ENCODE measurements at places on chromosomes 12 and 14.
A peak's percentile ranks its signal among the peaks of the same experiment; 100 is the strongest.

DNA sequence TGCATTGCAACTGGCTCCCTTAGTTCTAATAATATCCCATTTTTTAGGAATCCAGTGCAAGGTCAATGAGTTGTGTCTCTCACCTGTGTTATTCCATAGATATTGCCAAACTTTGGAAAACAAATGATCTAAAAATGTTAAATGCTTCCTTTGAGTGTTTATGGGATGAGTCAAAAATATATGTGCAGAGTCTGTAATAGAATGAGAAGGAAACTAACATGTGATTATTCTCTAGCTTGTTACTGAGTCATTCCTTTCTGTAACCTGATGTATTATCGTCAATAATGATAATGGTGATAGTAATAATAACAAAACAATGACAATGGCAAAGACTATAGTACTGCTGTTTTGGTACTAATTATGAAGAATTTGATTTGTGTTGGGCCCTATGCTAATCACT, 11.5 kb downstream of the ACSS3 start:
- DNase-seq: no peak

DNA sequence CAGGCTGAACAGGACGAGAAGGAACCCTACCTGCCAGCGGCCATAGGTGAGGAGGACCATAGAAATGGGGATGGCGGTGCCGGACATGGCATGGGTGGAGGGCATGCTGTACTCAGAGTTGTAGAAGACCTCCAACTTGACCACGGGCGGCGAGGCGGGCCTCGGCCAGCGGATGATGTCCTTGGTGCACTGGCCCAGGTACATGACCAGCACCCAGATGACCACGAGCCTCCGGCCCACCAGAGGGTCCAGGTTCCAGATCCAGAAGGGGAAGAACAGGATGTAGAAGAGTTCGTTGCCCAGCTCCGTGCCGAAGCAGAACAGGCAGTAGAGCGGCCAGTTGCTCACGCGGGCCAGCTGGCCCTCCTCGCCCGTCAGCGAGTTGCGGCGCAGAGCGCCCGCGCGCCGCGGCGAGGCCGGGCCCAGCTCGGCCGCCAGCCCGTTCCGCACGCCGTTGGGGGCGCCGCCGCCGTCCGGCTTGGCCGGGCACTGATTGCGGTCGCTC, 582 bp downstream of the SGPP1 start:
- peak; percentile 33 for DNase-seq

DNA sequence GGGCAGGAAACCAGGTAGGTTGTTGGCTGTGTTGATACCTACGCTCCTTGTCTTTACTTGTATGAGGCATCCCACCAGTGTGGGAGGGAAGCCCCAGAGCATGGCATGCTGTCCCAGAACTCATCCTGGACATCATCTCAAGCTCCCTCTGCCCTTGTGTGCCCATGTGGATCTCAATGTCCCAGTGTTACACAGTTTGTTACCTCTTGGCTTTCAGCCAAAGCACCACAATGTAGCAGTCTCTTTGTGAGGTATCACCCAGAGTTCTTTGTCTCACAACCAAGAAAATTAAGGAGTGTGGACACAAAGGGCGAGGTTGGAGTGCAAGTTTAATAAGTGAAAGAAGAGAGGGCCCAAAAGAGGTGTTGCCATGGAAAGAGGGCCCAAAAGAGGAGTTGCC, 43.1 kb upstream of the CDKN3 start:
- no peak for DNase-seq

- no peak for DNase-seq
Observed at GRCh38 chr12:52910248-52910883, 5.5 kb upstream of the KRT8 start.

GRCh38 chr14:51173863-51174262, 66.2 kb upstream of the TMX1 start:
- no peak for DNase-seq

DNA sequence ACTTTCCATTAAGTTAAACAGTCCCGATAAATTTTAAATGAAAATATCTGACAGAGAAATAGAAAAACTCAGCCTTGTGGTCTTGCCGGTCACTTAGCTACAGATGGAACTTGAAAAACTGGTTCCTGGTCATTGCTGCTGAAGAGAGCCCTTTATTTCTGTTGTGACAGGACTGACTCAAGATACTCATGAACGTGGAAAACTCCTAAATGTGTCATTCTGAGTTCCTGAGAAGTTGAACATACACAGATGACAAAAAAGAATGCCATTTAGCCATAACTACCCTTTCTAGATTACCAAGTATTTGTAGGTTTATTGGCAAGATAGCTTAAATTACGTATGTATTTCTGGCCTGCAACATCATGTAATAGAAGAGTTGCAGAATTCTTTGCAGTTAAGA, 134.2 kb downstream of the HMGA2 start:
- DNase-seq: no peak

GRCh38 chr14:26415618-26416123, 182.2 kb downstream of the NOVA1 start:
- no peak for DNase-seq

- DNase-seq: no peak
Observed at GRCh38 chr12:52270541-52271070, 3.8 kb upstream of the KRT86 start.

- DNase-seq: peak; percentile 31
Observed at GRCh38 chr12:56687223-56688128, 608 bp downstream of the PTGES3 start.

DNA sequence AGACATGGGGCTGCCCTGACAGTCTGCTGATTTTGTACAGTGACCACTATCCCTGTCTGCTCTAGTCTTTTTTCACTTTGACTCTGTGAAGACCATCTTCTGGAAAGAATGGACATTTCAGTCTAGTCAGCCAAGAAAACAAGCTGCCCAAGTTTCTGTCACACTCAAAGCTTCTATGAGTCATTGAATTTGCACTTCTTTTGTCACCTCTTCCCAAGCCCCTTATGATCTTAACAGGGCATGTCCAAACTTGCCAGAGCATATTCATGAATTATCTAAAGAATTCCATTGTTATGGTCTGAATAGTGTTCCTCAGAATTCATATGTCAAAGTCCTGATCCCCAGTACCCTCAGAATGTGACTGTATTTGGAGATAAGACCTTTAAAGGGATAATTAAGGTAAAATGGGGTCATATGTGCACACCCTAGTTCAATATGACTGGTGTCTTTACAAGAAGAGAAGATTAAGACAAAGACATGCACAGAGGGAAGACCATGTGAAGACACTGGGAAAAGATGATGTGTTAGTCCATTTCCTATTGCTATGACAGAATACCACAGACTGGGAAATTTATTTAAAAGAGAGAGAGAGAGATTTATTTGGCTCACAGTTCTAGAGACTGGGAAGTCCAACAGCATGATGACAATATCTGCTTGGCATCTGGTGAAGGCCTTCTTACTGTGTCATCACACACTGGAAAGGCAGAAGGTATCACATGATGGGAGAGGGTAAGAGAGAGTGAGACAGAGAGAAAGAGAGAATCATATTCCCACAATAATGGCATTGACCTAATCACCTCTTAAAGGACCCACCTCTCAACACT, 242.6 kb downstream of the BTG1 start:
- DNase-seq: no peak

- no peak for DNase-seq
Observed at GRCh38 chr14:82328442-82328841, 794.8 kb upstream of the SEL1L start.

DNA sequence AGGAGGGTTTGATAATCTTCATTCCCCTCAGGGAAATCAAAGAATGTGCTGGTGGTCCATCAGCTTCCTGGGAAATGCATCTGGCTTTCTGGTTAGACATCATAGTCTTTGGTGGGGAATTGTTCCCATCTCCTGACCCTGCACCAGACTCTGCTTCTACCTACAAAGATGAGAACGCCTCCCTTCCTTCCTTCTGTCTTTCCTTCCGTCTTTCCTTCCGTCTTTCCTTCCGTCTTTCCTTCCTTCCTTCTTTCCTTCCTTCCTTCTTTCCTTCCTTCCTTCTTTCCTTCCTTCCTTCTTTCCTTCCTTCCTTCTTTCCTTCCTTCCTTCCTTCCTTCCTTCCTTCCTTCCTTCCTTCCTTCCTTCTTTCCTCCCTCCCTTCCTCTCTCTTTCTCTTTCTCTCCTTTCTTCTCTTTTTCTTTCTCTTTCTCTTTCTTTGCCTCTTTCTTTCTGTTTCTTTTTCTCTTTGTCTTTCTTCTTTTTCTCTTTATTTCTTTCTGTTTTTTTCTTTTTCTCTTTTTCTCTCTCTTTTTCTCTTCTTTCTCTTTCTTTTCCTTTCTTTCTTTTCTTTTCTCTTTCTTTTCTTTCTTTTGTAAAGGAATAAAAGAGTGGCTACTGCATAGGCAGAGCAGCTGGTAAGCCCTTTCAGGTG, 189.0 kb upstream of the ARHGAP5 start:
- DNase-seq: no peak

DNA sequence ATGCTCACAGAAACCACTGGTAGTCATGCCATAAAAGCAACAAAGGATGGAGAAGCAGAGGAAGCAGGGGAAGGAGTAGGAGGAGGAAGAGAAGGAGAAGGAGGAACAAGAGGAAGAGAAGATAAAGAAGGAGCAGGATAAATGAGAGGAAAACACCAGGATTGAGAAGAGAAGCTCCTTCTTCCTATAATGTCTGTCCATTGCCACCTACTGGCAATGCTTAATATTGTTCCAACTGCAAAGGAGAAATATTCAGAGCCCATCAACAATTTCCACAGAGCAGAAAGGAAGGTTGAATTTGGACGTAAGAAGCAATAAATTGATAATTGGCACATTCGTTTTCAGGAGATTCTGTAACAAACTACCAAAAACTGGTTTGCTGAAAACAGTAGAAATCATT, 898.4 kb downstream of the SLC16A7 start:
- no peak for DNase-seq

- DNase-seq: no peak
Observed at GRCh38 chr14:20400965-20401593, 12.2 kb downstream of the TEP1 start.

DNA sequence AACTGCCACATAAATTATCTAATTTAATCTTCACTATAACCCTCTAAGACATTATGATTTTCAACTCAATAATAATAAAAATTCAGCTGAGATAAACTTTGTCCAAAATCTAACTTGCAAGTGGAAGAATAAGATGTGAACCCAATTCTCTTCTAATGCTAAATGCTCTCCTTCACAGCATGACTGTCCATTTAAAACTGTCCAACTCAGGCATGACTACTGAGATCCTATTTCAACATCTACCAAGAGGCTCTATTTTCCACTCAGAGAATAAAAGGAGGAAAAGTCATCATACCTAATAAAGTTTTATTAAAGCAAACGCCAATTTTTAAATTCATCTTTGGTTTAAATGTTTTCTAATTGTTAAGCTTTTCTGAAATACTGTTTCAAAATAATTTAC, 183.6 kb downstream of the MED13L start:
- no peak for DNase-seq

GRCh38 chr12:93094988-93095737, 166.1 kb upstream of the EEA1 start:
- DNase-seq: no peak

DNA sequence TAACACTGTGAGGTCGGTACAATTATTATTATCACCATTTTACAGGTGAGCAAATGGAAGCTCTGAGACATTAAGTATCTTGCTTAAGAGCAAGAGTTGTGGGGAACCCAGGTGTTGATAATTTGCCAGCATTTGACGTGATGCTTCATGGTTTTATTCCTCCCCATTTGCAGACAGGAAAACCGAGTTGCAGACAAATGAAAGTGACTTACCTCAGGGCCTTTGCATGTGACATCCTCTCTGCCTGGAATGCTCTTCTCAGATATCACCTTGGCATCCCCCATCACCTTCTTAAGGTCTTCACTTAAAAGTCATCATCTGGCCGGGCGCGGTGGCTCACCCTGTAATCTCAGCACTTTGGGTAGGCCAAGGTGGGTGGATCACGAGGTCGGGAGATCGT, 21.0 kb upstream of the P2RX7 start:
- DNase-seq: no peak

- DNase-seq: no peak
Observed at GRCh38 chr12:110340706-110341105, 59.7 kb downstream of the ATP2A2 start.
